ENCODE measurements at places on chromosomes 5 and 9.
A peak's percentile ranks its signal among the peaks of the same experiment; 100 is the strongest.

DNA sequence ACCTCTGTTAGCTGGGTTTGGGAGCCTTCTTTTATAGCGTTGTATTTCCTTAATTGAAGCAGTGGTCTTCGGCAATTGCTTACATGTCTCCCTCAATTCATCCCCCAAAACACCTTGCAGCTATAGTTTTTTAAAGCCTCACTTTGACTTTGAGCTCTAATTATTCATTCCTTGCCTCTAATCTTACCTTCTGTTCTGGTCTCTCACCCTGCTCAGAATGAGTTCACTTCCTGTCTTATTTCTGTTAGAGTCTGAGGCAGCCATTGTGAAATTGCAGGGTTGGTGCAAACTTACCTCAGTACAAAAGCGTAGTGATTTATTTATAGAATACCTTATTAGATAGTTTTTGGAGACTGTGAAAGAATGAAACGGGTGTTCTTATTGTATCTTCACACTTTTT, 35.0 kb downstream of the AOPEP start:
- DNase-seq: no peak

DNA sequence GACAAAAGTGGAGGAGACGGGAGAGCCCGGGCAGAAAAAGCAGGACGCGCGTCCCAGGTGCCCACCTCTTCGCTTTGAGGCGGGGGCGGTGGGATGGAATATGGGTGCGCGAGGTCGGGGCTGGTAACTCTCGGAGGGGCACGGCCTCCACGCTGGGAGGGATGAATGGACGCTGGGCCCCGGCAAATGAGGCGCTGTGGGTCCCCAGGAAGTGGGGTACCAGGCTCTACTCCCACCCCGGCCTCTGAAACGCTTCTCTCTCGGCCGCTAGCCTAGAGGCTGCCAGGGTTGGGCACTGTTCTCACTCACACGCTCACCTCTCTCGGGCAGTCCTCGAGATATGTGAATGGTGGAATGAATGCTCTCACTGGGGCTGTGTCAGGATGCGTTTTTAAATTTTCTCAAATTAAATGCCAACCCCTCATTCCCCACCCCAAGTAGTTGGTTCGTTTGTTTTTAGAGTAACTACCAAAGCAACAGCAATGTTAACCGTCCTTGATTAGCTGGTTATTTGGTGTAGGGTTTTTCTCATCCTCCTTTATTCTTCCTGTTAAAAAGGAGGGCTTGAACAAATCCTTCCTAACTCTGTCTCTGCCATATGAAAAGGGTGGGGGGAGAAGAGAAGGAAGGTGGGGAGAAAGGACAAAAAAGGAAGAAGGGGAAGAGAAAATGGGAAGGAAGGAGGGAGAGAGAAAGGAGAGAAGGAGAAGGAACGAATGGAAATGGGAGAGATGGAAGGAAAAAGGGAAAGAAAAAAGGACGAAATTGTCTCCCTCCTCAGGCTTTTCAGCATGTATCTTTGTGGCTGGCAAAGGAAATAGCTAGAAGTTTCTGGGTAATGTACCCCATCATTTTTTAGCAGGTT, 1.3 kb upstream of the EBF1 start:
- DNase-seq: no peak

DNA sequence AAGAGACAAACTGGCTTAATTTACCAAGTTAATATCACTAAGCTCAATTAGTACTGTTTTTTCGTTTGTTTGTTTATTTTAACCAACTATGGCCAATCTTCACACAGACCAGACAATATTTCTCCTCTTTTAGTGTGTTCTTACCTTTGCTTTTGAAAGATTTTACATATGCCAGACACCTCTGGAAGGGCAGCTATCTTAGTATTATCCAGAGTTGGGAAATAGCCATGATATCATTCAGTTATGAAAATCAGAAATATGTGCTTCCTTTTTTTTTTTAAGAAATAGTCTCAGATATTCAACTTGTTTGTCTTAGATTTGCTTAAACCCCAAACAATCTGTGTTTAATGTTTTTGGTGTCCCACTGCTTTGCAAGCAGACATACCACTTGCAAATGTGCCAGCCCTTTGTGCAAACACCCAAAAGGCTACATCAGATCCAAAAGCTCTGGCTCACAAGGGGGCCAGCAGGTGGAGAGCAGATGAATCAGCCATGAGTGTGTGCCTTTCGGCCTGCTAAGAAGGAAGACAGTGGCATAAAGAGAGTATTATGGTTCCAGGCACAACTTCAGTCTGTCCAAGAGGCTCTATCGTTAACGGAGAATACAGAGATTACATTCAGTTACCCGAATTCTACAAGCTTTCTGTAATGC, 147.6 kb downstream of the EFNA5 start:
- no peak for DNase-seq

GRCh38 chr9:131236761-131237160, 39.5 kb downstream of the FAM78A start:
- DNase-seq: no peak

DNA sequence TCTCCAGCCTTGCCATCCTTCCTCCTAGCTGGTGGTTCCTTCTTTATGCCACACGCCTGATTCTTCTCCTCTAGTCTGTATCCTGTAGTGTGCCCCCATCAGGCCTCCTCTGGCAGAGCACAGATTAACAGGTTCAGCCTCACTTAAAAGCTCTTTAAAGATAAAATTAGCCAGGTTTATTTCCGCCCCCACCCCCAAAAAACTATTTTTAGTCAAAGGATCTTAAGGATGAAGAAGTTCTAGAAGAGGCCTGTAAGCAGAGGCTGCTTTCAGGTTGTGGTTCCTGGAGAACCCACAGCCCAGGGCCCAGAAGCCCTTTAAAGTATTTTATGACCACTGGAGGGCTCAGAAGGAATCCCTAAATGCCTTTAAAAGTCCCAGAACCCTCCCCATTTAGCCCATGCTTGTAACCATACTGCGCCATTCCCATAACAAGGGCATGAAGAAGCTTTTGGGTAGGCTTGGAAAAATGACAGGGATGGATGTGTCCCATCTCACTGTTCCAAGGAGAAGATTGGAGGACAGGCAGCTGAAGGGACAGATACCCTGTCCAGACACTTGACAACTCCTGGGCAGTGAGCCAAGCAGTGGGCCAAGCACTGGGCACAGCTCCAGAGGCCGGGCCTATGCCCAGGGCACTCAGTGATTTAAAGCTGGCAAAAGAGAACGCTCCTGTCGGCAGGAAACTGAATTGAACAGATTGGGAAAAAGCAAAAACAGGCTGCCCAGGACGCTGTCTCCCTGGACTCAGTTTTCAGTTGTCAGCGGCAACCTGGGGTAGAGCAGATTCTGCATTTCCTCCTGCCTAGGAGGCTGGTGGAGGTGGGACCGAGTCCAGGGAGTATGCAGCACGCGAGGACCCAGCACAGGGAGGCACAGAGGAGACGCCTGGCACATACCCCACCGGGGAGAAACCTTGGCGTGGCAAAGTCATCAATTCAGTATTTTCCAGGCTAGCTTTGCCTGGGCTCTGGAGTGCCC, 106.3 kb upstream of the SSBP2 start:
- no peak for DNase-seq

DNA sequence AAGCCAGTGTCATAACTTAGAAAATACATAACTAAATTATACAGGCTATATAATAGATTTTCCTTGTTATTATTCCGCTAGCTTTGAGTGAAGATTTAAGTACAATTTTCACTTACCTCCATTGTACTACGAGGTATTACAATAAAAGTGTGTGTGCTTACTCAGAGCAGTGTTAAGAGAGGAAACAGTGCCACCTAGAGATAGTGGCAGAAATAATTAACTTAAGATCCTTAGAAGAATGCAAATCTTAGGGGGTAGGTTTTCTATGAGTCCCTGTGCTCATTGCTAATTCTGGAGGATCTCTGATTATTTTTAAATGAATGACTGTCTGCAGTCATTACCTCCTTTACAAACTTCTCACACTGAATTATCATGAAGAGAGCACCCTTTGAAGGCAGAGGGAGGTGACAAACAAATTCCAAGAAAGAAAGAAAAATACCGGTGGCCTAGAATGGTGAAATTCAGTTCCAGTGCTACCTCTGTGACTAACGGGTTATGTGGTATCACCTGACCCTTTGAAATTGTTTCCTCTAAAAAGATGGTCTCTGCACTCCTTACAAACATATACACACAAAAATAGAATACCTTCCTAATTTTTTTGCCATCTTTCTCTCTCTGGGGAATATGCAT, 379.8 kb downstream of the TRIM36 start:
- DNase-seq: no peak

DNA sequence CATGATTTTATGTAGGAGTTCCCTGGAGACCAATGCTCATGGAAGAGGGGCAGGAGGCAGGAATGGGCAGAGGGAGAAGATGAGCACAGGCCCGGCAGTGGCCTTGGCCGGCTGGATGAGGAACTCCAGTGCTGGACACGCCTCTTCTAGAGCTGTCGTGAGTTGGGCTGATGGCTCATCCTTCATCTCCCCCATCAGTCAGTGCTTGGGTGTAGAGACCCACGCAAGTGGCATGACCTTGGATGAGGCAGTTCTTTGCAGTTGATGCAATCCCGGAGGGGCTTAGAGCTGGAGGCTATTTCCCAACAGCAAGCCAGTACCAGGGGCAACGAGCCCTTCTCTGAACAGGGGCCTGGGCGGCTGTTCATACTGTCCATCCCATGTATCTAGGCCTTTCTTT, 25.5 kb upstream of the ARAP3 start:
- no peak for DNase-seq

GRCh38 chr9:77800924-77801551, 152.9 kb upstream of the GNA14 start:
- DNase-seq: no peak

DNA sequence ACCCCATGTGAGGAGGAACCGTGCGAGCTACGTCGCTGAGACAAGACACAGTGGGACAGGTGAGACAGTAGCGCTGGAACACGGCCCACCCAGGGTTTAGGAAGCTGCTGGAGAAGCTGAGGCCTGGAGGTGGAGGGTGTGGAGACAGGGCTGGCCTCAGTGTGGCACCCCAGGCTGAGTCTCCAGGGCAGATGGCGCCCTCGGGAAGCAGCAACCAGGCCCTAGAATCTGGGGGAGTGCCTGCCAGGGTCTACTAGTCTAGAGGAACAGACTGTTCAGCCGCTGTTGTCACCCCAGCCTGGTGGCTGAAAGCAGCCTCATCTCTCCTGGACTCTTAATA, 4.6 kb upstream of the TERT start:
- no peak for DNase-seq

DNA sequence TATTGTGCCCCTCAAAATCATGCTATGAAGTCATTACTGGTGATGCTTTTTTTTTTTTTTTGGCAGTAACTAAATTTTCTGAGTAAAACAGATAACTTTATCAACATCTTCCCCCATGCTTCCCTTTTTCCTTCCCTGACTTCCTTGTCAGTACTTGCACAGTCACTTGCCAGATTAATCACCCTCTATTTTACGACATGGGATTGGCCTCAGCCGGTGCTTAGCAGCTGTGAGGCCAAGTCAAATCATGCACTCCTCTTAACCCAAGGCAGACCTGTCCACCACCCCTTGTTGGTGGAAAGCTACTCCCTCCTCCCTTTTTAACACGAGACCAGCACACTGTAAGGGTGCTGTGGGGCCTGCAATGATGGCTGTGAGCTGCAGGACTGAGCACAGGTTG, 118.0 kb upstream of the OTULINL start:
- peak; percentile 65 for DNase-seq

DNA sequence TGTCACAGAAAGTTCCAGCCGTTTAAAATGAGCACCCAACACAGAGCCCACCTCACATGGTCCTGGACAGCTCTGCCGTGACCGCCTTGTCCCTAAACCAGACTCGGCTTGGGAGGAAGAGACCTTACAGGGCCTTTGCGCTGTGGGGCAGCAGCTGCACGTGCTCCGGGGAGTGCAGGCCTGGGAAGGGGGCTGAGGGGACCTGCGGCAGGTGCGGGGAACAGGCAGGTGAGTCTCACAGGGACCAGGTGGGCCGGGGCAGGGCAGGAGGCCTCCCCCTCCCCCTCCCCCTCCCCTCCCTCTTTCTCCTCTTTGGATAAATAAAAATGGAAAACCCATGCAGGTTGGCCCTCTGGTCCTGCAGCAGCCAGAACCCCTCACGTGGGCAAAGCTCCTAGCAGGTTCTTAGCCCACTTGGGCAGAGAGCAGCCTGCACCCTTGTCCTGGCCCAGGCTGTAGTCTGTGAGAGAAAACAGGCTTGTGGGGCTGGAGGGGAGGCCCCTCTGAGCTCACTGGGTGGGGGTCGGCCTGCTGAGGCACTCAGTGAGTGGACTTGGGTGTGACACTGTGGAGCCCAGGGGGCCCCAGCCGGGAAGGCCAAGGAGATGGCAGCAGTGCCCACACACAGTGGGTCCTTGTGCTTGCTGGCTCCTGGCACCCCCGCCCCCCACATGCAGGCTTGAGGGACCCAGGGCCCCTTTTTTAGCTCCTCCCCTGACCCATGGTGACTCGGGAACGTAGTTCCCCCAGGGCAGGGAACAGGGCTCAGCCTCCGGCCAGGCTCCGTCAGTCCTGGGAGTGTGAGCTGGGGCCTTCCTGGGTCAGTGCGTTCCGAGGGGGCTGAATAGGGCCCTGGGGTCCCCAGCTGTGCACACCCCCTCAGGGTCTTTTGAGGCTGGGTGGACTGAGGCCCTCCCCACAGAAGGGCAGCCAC, 40.0 kb upstream of the CACNA1B start:
- no peak for DNase-seq

DNA sequence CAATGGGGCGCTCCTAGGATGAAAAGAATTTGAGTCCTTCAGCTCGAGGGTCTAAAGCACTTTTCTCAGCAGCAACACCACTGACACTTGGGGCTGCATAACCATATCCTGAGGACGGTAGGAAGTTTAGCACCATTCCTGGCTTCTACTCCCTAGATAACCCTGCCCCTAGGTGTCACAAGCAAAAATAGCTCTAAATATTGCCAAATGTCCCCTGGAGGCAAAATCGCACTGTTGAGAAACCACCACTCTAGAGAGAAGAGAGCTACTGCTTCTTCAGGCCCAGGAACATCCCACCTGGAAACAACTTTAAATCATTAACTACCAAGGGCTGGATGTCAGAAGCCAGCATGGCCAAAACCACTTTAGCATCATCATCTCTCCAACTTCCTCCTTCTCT, 29.8 kb downstream of the MYO10 start:
- DNase-seq: no peak

GRCh38 chr5:143547342-143547741, 143.9 kb upstream of the NR3C1 start:
- DNase-seq: no peak

DNA sequence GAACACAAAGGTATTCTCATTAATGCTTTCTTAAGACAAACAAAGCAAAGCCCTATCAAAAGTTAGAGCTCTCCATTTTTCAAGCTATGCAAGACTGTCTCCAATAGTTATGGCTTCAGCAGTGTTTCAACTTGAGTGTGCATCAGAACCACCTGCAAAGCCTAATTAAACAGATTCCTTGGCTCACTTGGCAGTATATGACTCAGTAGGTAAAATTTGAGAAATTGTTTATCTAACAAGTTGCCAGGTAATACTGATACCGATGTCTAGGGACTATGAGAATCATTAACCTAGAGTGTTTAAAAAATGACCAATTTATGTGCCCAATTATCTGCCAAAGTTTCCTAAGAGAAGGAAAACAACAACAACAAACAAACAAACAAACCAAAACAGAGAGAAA, 60.3 kb upstream of the PARP8 start:
- no peak for DNase-seq

- DNase-seq: no peak
Measured at GRCh38 chr5:174504266-174504726, 220.1 kb upstream of the MSX2 start.
